ENCODE measurements at places on chromosomes 3 and 15.
A peak's percentile ranks its signal among the peaks of the same experiment; 100 is the strongest.

DNA sequence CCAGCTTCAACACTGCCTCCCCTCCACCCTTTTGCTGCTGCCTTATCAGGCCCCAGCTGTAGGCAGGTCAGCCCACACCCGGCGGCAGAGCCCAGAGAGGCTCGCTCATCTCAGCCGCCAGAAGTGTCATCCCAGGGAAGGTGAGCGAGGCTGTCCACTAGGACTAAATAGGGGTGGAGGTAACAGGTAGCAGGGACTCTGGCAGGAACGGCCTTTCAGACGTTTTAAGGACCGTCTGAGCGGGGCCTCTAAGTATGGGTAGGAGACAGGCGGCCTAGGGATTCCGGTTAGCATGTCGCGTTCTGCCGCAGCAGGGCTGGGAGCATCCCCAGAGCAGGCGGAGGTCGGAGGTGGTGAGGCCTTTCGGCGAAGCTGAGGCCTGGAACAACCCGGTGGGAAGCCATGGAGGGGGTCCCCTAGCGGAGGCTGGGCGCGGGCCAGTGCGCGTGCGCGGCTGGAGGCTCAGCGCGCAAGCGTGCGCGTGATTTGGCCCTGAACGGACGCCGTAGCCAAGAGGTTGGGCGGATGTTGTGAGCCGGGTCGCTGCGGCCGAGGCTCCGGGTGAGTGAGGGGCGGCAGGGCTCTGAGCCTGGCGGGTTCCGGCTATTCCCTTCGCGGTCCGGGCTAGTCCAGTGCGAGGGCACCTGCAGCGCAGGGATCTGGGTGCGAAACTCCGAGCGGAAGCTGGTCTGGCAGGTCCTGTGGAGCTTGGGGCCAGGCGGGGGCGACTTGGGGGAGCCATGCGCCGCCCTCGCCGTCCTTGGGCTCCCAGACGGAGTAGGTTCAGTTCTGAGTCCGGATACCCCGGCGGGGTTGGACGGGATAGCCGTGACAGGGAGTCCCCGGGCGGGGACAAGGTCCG is at the start of the genes MST1 and RNF123:
Gene MST1, minus strand, starts transcription at position 429 of the 862 bp plus-strand sequence. CDS start 783 bp downstream, outside the sequence.
Gene RNF123, plus strand, starts transcription at position 512 of the 862 bp plus-strand sequence. CDS start 1,609 bp downstream, outside the sequence.
- H3K36me3 ChIP-seq: peaks cover 4% of the 10 kb centered on the region
- peaks cover 6% of the 10 kb centered on the region for H3K27me3 ChIP-seq
- H3K27ac ChIP-seq: peak within 1 kb of the TSS; percentile 92
- H3K4me3 ChIP-seq: peak within 1 kb of the TSS; percentile 90
- peaks cover 31% of the 10 kb centered on the region for H3K4me1 ChIP-seq

DNA sequence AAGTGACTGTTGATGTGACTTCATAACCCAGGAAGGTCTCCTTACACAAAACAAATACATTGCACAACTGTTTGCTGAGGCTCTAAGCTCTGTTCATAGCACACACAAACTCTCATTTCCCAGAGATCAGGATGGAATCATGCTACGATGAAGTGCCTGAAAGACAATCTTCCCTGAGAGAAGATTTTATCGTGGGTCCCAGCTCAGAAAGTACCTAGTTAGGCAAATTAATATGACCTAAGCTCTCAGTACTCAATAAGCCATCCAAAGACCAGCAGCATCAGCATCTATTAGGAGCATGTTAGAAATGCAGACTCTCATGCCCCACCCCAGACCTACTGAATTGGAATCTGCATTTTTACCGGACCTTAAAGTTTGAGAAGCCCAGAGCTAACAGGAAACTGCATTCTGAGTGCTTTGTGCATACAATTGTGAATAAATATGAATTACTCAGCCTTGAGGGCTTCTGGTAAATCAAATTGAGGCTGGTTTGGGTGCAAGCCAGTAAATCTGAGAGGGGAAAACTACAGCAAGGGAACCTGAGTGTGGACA is 161.5 kb upstream of the C2CD4B start:
- DNase-seq: no peak
- peaks cover 19% of the 10 kb centered on the region for H3K27me3 ChIP-seq
- H3K4me1 ChIP-seq: no peaks in the 10 kb centered on the region
- H3K36me3 ChIP-seq: no peaks in the 10 kb centered on the region
- no peak overlapping the region for H3K27ac ChIP-seq

- H3K4me3 ChIP-seq: no peak overlapping the region
- no peak for DNase-seq
- peaks cover 4% of the 10 kb centered on the region for H3K27me3 ChIP-seq
- no peaks in the 10 kb centered on the region for H3K36me3 ChIP-seq
- no peak overlapping the region for H3K27ac ChIP-seq
Measured at GRCh38 chr15:93837450-93837849, 393.9 kb upstream of the MCTP2 start.

- no peak overlapping the region for H3K4me3 ChIP-seq
- DNase-seq: no peak
- H3K27ac ChIP-seq: no peak overlapping the region
- no peaks in the 10 kb centered on the region for H3K36me3 ChIP-seq
Measured at GRCh38 chr3:27356976-27357375, 12.2 kb downstream of the NEK10 start.

DNA sequence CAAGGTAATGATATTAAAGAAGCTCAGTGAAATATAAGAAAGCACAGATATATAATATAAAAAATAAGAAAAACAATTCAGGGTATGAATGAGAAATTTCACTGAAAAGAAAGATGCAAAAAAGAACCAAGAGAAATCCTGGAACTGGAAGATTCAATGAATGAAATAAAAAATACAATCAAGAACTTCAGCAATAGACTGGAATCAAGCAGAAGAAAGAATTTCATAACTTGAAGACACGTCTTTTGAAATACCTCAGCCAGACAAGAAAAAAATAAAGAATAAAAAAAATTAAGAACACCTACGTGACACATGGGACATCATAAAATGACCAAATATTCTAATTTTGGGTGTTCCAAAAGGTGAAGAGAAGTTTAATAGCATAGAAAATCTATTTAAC is 104.6 kb upstream of the NEO1 start:
- peaks cover 32% of the 10 kb centered on the region for H3K27me3 ChIP-seq
- no peak for DNase-seq
- no peak overlapping the region for H3K27ac ChIP-seq
- no peaks in the 10 kb centered on the region for H3K36me3 ChIP-seq

- peaks cover 9% of the 10 kb centered on the region for H3K27me3 ChIP-seq
- H3K36me3 ChIP-seq: no peaks in the 10 kb centered on the region
- no peaks in the 10 kb centered on the region for H3K4me1 ChIP-seq
- no peak overlapping the region for H3K27ac ChIP-seq
- no peak overlapping the region for H3K4me3 ChIP-seq
Measured at GRCh38 chr15:70169147-70169546, 71.4 kb upstream of the TLE3 start.

DNA sequence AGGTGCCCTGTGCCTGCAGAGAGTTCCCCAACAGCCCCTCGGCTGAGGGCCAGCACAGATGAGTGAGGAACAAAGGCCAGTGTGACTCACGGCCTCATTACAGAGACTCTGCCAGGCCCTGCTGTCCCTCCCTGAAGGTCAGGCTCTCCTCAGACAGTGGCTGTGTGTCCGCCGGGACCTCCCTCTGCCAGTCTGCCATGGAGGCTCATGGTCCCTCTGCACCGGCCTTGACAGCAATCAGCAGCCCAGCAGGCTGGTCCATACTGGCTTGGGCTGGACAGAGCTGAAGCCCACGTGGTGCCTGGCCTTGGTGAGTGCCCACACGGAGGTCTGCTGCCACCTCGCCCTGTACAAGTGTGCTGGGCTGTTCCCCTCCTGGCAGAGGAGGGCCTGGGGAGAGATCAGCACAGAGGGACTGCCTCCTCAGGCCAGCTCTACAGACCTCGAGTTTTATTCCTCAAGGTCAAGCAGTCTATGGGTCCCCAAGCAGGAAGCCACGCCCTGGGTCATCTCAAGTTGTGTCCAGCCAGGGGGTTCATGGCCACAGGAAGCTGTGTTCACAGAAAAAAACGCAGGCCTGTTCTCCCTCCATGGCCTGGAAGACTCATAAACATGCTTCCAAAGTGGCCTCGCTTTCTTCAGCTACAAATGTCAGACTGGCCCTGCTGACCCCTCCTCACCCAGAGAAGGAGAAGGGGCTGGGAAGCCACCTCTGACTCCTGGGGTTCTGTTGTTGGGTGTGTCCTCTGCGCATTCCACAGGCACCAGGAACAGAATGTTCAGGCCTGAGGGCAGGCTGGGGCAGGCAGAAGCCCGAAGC is 27.0 kb downstream of the SLC41A3 start:
- no peak overlapping the region for H3K4me3 ChIP-seq
- peaks cover 8% of the 10 kb centered on the region for H3K4me1 ChIP-seq
- no peaks in the 10 kb centered on the region for H3K27me3 ChIP-seq
- H3K27ac ChIP-seq: no peak overlapping the region

- H3K4me1 ChIP-seq: no peaks in the 10 kb centered on the region
- H3K27me3 ChIP-seq: no peaks in the 10 kb centered on the region
- H3K27ac ChIP-seq: no peak overlapping the region
- no peak overlapping the region for H3K4me3 ChIP-seq
- no peak for DNase-seq
Measured at GRCh38 chr3:104149154-104149553, 1217.6 kb upstream of the ALCAM start.

DNA sequence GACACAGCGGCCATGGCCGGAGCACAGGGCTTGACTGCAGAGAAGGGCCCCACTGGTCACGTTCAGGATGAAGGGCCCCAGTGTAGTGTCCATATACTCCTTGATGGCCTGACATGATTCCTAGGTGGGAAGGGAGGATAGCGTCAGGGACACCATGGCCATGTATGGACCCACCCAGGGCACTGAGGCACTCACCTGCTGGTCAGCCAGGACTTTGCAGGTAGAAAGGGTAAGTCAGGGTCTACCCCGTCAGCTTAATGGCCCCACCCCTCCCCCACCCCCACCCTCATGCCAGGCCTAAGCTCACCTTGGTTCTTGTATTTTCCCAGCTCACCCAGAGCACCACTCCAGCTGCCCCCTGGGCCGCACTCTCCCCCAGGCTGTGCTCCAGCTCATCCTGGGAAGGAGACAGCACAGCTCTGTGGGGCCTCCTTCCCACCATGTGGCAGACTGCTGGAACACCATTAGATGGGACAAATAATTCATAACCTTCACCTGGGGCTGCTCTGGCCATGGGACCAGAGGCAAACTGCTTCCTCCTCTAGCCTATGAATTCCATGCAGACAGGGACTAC is 1.6 kb upstream of the HYAL3 start:
- peak overlapping the region; percentile 99 for H3K27ac ChIP-seq
- H3K36me3 ChIP-seq: peaks cover 5% of the 10 kb centered on the region
- H3K27me3 ChIP-seq: no peaks in the 10 kb centered on the region
- peak overlapping the region; percentile 96 for H3K4me3 ChIP-seq
- peak; percentile 40 for DNase-seq

DNA sequence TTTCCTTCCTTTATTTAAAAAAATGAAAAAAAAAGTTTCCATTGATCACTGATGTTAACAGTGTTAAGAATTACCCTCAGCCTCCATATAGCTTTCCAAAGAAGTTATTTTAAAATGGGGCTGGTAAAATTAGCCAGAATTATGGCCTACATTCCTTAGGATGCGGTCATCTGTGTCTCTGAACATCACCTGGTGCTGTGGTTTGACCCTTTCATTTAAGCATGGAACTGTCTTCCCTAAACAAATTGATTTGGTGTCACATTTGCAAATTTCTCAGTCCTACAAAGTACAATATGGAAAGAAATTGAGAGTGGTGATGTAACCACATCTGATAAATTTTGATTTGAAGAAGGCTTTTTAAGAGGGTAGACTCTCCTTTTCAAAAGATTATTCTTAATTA is 40.3 kb upstream of the ZPLD1 start:
- H3K27ac ChIP-seq: no peak overlapping the region
- no peak overlapping the region for H3K4me3 ChIP-seq
- no peak for DNase-seq
- H3K4me1 ChIP-seq: no peaks in the 10 kb centered on the region

DNA sequence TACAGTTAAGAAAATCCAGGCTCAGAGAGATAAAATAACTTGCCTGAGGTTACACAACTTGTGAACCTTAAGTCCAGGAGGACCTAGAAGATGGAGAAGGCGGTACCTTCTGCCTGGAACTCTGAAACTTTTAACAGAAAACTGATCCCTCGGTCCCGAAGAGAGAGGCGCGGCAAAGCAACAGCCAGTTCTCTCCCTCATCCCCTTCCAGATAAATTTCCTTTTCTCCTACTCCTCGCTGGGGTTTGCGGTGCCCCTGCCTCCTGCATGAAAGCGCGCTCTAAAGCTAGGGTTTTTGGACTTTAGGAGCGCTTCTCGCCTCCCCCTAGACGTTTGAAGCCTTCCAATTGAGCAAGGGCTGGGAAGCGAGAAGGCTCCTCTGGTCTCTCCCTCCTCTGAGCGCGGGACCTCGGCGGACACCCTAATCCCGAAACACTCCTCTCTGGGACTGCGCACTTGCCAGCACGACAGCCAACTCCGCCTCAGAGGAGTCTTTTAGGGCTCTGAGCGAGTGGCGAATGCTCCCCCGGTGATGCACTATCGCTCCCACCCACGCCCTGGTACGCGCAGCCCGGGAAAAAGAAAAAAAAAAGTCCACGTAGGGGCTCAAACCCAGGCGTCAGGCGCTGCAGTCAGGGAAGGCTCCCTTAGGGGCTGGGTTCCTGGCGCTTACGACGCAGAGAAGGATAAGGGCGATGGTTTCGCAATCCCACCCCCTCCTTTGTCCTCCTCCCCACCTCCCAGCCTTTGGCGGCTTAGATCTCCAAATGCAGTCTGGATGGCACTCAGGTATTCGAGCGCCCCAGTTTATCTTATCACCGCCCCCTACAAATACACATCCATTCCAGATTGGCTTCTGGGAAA is 7.9 kb upstream of the EOMES start:
- peaks cover 28% of the 10 kb centered on the region for H3K4me1 ChIP-seq
- H3K27me3 ChIP-seq: peaks cover 75% of the 10 kb centered on the region
- H3K4me3 ChIP-seq: peak overlapping the region; percentile 59
- H3K27ac ChIP-seq: no peak overlapping the region

- no peaks in the 10 kb centered on the region for H3K27me3 ChIP-seq
- no peaks in the 10 kb centered on the region for H3K4me1 ChIP-seq
- H3K27ac ChIP-seq: no peak overlapping the region
- no peak overlapping the region for H3K4me3 ChIP-seq
Measured at GRCh38 chr3:86948822-86949221, 42.1 kb downstream of the VGLL3 start.

- H3K4me3 ChIP-seq: no peak overlapping the region
- H3K36me3 ChIP-seq: no peaks in the 10 kb centered on the region
- H3K27me3 ChIP-seq: peaks cover 6% of the 10 kb centered on the region
- no peak overlapping the region for H3K27ac ChIP-seq
- no peaks in the 10 kb centered on the region for H3K4me1 ChIP-seq
- DNase-seq: no peak
Measured at GRCh38 chr15:84034578-84035398, 200.8 kb upstream of the GOLGA6L4 start.
